LoVo (cell line): ENCODE measurements at places on chromosomes 12 and 14.

- DNase-seq: no peak
These were observed 976 bp downstream of the PEX5 start for GRCh38 chr12:7190268-7191055.

GRCh38 chr14:102998393-102998792 lies 59.0 kb downstream of the CDC42BPB start:
- no peak for DNase-seq

DNA sequence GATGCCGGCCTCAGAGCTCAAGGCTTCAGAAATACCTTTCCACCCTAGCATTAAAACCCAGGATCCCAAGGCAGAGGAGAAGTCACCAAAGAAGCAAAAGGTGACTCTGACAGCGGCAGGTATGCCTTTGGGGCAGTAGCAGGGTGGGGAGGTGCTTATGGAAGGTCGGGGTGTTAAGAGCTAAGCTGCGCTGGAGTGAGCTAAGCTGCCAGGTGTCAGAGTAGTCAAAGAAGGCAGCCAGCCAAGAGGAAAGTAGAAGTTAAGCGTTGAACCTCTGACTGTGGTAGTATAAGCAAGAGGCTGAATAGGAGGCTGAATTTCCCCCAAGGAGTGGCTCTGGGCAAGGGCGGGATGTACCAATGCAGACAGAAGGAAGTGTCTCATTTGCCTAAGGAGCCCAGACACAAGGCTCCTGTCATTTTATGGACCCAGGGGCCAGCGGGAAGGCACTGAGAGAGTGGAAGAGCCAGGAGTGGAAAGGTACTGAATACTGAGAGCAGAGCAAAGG lies 29.2 kb downstream of the DYRK4 start:
- no peak for DNase-seq

GRCh38 chr14:67317822-67318221 lies 41.8 kb downstream of the ATP6V1D start:
- no peak for DNase-seq

- DNase-seq: no peak
These were observed 509.1 kb downstream of the VRK1 start for GRCh38 chr14:97306133-97306759.
